ENCODE measurements at places on chromosomes 6 and 20.
A peak's percentile ranks its signal among the peaks of the same experiment; 100 is the strongest.

DNA sequence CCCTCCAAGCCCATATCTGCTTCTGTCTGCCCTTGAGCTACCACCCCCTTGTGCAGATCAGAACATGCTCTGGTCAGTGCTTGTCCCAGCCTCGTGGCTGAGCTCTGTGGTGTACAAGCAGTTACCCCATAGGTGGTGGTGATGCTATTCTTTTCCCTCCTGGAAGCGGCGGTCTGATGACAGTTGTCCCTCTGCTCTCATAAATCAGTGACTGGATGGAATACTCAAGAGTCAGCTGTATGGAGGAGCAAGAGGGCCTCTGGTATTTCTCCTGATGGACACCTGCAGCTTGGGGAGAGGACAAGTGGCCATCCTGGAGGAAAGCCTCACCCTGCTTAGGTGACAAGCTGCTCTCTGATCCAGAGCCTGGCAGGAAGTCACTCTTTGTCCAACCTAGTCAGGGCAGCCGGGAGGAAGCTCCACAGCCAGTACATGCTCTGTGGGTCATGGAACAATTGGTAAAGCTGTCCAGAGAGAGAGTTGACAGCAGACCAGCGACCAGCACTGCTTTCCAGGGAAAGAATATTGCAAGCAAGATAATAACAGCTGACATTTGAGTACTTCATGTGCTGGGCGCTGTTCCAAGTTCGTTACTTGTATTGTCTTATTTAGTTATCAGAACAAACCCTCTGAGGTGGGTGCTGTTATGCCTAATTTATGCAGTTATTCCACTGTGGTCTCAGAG is 47.1 kb downstream of the SCAND1 start:
- DNase-seq: no peak

GRCh38 chr6:45757443-45758130 is 258.1 kb downstream of the CLIC5 start:
- DNase-seq: no peak

DNA sequence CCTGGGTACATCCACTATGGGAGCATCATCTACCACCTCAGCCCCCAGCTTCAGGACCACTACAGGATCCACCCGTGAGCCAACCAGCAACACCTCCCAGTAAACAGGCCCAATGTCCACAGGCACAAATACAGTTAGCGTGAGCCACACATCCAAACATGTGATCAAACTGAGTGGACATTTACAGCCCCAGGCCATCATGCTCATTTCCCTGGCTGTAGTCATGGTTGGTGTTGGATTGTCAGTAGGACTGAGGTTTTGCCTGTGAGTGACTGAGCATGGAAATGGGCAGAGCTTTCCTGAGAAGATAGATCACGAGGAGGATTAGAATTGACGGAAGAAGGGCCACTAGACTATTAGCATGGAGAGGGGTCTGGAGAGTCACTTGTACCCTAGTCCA is 10.7 kb upstream of the MUC21 start:
- no peak for DNase-seq

- no peak for DNase-seq
Measured at GRCh38 chr20:44028868-44029847, 114.5 kb downstream of the TOX2 start.

DNA sequence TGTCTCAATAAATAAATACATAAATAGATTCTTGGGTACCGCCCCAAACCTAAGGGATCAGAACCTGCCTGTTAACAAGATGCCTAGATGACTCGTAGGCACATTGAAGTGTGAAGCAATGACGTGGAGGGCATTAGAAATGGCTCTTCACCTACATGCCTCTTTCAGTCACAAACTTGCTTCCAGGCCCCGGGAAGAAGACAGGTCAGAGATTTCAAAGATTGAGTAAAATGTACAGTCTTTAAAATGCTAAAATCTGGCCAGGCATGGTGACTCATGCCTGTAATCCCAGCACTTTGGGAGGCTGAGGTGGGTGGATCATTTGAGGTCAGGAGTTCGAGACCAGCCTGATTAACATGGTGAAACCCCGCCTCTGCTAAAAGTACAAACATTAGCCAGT is 480.8 kb upstream of the JARID2 start:
- no peak for DNase-seq

GRCh38 chr6:14882394-14883026 is 363.4 kb upstream of the JARID2 start:
- DNase-seq: no peak

- no peak for DNase-seq
Measured at GRCh38 chr20:5675103-5676091, 74.8 kb upstream of the SHLD1 start.

- no peak for DNase-seq
Measured at GRCh38 chr6:27174958-27175357, 72.5 kb upstream of the PRSS16 start.

GRCh38 chr6:76250666-76251065 is 178.2 kb upstream of the IMPG1 start:
- DNase-seq: no peak

DNA sequence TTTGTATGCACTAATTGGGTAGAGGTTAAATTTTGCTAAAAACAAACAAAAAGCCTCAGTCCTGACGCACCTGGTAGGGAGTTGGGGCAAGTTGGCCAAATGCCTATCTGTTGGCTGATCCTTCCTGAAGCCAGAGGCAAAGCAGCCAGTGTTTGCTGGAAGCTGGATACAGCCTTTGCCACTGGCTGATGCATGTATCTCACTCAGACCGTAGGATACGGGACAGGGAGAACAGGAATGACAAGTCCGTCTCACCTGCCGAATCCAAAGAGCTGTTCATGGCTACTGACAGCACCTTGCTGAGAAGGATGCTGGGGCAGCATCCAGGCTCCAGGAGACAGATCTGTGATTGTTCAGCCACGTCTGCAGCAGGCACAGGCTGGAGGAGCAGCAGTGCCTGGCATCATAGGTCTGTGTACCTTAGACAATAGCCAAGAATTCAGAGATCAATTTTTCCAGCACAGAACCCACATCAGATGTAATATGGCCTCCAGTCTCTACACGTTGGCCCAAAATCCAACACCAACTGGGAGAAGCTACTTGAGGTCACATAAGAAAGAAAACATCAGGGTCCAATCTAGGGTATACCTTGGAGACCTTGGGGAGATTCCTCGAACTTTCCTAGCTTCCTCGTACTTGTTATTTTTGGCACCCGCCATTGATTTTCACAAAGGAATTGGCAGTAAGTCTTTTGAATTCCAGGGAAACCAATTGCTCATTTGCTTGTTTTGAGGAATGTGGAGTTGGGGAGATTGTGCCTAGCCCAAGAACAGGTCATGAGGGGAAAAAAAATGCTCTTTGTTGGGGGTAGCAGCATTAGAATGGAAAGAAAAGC is 108.5 kb upstream of the ARMC2 start:
- DNase-seq: peak; percentile 66

DNA sequence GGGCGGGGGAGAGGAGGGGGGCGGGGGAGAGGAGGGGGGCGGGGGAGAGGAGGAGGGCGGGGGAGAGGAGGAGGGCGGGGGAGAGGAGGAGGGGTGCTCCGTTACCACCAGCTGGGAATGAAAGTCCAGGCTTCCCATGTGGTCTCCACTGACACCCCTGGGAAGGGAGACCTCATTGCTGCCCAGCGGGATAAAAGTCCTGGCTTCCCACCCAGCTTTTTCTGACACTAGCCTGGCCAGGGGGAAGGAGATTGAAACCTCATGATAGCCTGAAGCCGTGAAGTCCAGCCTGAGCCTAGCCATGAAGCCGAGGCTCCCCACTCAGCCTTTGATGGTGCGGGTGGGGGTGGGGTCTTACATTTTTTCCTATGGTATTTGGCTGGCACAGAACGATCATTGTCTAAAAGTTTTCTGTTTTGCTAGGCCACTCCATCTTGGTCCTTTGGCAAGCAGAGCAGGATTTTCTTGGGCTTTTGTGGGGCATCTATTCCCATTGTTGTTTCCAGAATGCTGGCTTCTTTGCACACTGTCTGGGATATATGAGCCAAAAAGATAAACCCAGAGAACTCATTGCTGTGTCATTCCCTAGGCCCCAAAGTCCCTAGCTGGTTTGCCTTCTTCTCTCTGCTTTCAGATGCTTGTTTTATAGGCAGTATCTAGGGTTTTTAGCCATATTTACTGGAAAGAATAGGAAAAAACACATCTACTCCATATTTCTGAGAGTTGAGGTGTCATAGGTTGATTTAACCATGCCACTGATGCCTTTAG is 67.9 kb upstream of the RNF24 start:
- no peak for DNase-seq

DNA sequence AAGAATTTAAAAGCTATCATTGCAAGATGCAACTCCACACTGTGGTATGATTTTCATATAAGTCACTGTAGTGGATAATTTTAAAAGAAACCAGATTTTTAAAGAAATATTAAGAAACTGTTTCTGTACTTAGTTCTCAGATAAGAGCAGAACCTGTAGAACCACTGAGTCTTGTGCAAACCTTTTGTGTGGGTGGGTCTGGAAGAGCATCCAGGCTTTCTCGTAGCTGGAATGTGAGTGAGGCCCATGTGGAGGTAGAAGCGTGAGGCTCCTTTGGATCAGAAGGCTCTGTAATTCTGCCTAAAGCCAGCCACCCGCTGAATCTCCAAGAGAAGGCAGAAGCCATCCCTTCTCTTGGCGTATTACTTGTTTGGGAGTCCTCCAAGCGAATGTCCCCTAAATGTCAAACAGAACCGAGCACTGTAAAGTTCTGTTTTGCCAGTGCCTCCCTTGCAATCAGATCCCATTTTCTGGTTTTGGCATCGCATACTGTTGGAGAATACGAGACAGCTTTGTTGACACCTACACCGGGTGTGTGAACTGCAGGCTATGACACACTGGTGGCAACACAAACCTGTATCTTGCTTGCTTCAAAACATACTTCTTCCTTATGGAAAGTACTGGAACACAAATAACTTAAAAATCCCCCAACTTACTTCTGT is 188.7 kb downstream of the FOXC1 start:
- DNase-seq: peak; percentile 30

- DNase-seq: no peak
Measured at GRCh38 chr6:25582101-25582500, 69.9 kb upstream of the SCGN start.

DNA sequence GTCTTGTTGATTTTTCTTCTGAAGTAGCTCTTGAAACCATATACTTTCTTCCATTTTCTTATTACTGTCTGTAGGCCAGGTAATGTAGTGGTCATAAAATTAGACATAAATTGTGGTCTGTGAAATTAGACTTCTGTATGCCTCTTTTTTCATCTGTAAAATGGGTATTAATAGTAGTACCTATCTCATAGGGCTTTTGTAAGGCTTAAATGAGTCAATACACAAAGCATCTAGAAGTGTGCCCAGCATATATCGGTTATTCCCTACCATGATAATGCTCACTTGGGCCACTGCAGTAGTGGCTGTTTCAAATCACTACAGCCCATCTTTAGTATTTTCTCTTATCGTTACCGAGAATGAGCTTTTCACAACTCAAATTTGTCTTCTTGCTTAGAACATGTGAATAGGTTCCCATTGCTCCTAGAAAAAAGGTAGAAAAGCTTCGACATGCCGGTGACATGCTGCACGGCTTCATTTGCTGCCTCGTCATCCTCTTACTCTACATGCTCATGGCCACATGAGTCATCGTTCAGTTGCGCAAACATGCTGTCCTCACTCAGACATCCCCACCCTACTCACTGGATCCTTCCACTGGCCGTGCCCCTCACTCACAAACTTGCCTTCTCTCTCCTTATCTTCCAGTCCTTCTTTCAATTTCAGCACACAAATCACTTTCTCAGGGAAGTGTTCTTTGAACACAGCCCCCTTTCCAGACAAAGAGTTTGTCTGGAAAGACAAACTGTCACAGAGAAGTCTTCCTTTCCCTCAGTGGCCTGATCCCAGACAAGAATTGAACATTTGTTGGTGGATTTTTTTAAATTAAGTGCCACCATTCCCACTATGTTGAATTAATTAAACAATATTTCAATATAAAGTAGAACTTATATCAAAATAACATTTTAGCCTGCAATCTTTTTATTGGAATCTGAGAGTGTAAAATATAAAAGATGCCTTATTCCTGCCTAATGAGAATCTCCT is 32.2 kb upstream of the ERVFRD-1 start:
- peak; percentile 75 for DNase-seq

GRCh38 chr6:157302736-157303135 is 20.6 kb downstream of the TMEM242 start:
- no peak for DNase-seq

GRCh38 chr20:9403448-9403847 is 110.9 kb upstream of the LAMP5 start:
- DNase-seq: no peak

DNA sequence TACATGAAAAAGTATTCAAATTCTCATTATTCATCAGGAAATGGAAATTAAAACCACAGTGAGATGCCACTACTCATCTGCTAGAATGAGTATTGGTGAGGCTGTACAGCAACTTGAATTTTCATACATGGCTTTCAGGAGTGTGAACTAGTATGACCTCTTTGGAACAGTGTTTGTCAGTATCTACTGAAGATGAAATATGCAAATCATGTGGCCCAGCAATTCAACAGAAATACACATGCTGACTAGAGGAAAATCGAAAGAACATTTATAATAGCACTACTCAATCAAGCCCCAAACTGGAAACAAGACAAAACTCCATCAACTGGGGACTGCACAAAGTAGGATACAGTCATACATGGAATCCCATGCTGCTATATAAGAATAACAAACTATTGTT is 102.2 kb downstream of the DCDC2 start:
- DNase-seq: no peak

DNA sequence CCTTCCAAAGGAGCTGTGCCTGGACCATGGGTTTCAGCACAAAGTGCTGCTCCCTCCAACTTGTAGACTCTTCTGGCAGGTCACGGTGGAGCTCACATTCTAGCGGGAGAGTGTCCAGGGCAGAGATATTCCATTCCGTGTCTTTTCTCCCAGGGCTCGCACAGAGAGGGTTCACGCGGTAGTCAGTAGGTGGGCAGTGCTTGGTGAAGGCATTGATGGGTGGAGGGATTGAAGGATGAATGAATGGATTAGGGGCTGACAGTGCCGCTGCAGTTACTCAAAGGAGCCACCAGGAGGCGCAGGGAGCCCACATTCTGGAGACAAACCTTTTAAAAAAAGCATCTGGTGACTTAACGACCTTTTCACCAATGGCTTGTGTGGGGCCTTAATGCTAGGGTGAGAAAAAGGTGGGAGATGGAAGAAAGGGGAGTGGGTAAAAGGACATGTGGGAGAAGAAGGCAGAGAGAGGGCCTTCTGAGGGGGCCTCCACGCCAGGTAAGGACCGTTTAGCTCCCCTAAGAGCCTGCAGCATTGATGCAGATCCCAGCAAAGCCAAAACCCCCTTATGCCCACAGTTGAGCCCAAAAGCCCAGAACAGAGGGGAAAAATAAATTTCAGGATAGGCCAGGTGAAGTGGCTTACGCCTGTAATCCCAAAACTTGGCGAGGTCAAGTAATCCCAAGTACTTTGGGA is 17.5 kb upstream of the FAM110A start:
- peak; percentile 88 for DNase-seq

GRCh38 chr6:39930540-39930939 is 3.7 kb downstream of the MOCS1 start:
- no peak for DNase-seq

GRCh38 chr6:21965016-21965415 is 331.8 kb downstream of the PRL start:
- no peak for DNase-seq

DNA sequence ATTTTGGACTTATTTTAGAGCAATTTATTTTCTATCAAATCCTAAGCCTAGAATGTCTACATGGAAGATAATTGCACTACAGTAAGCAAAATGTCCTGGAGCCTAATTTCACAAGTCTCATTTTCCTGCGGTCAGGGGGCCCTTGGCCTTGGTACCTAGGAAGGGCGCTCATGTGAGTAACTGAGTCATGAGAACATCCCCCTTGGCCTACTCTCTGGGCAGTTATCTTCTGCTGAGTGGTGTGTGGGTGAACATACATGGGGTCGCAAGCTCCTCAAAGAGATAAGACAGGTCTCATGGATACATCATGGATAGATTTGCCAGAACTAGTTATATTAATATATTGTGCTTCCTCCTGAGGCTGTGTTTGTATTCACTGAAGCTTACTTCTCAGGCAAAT is 211.2 kb upstream of the MARCKS start:
- DNase-seq: no peak
